ENCODE measurements at places on chromosomes 12 and 14. TPM values are rescaled to one million over a fixed set of nuclear protein-coding genes. Genes with fewer than 3 reads are reported as not detected.
A peak's percentile ranks its signal among the peaks of the same experiment; 100 is the strongest.

The ACYP1 gene
- total RNA-seq: 24.5 TPM

The LIN7A gene
- total RNA-seq: not detected

DNA sequence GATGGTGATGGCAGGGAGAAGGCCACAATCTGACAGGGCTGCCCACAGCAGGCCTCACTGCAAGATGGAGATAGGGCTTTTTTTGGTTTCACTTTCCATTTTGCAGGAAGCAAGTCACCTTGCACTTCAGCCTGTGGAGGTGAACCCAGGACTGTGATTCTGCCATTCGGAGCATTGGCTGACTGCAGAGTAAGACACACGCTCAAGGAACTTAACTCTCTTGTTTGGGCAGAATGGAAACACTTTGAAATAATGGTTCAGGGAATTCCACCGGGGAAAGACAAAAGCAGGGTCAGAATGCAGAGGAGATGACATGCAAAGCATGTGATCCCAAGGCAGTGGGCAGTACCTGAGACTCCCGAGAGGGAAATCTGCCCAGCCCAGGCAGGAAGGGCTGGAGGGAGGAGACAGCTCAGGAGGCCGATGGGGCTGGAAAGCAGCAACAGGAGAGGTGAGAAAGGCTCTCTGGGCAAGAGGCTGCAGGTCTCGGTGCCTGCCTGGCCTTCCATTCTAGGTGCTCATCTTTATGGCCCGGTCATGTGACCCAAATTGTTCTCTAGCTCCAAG, 58.7 kb upstream of the PRMT8 start:
- DNase-seq: no peak
- peaks cover 17% of the 10 kb centered on the region for H3K4me1 ChIP-seq
- H3K27me3 ChIP-seq: peaks cover 11% of the 10 kb centered on the region
- no peak overlapping the region for H3K27ac ChIP-seq

GRCh38 chr12:2290091-2290490, 237.3 kb downstream of the CACNA1C start:
- H3K27me3 ChIP-seq: peaks cover 18% of the 10 kb centered on the region
- no peak overlapping the region for H3K27ac ChIP-seq
- DNase-seq: no peak
- H3K4me1 ChIP-seq: peaks cover 14% of the 10 kb centered on the region

GRCh38 chr12:20492251-20492760, 124.0 kb downstream of the PDE3A start:
- no peak overlapping the region for H3K4me3 ChIP-seq
- no peaks in the 10 kb centered on the region for H3K36me3 ChIP-seq
- no peaks in the 10 kb centered on the region for H3K27me3 ChIP-seq
- no peaks in the 10 kb centered on the region for H3K4me1 ChIP-seq
- no peak for DNase-seq
- no peak overlapping the region for H3K27ac ChIP-seq

DNA sequence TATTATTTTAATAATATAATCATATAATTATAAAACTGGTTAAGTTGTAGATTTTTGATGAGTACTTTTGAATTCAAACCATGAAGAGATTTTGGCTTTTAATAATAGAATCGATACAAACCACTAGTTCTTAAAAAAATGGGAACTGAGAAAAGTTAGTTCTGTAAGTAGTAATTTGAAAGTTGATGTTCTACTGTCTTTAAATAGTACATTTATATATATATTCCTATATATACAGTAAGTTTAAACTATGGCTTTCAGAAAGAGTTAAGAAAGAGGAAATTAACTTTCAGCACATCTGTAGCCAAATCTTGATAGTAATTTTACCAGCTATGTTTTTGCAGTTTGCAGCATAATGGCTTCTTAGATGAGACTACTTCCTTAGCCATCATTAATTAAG, 7.8 kb downstream of the LRRK2 start:
- H3K4me3 ChIP-seq: no peak overlapping the region
- H3K27me3 ChIP-seq: peaks cover 15% of the 10 kb centered on the region
- no peaks in the 10 kb centered on the region for H3K36me3 ChIP-seq
- no peak for DNase-seq
- H3K4me1 ChIP-seq: no peaks in the 10 kb centered on the region
- H3K27ac ChIP-seq: no peak overlapping the region

DNA sequence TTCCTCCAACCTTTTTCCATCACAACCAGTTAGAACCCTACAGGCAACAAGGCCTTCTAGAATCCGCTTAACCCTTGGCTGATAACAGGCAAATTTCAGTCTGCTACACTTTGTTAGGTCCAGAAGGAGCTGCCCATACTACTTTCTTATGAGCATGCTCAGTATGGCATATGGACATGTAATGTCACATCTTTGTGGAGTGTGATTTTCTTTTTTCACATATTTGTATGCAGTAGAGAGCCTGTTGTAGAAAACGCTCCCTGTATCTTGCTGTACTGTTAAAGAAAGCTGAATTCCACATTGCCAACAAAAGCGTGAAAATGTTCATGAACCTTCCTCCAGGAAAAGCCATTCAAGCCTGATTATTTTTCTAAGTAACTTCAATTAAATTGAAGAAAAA, 196.5 kb downstream of the SLC41A2 start:
- H3K27ac ChIP-seq: no peak overlapping the region
- no peaks in the 10 kb centered on the region for H3K27me3 ChIP-seq
- no peak for DNase-seq
- peaks cover 11% of the 10 kb centered on the region for H3K4me1 ChIP-seq
- H3K4me3 ChIP-seq: no peak overlapping the region
- H3K36me3 ChIP-seq: peaks cover 21% of the 10 kb centered on the region

- peaks cover 5% of the 10 kb centered on the region for H3K4me1 ChIP-seq
- no peaks in the 10 kb centered on the region for H3K36me3 ChIP-seq
- peaks cover 52% of the 10 kb centered on the region for H3K27me3 ChIP-seq
- no peak for DNase-seq
- no peak overlapping the region for H3K4me3 ChIP-seq
Observed at GRCh38 chr12:100715976-100716944, 78.3 kb upstream of the ANO4 start.

The RIPK3 gene
- 35.8 TPM for total RNA-seq

The IPO4 gene
- 24.8 TPM for total RNA-seq

DNA sequence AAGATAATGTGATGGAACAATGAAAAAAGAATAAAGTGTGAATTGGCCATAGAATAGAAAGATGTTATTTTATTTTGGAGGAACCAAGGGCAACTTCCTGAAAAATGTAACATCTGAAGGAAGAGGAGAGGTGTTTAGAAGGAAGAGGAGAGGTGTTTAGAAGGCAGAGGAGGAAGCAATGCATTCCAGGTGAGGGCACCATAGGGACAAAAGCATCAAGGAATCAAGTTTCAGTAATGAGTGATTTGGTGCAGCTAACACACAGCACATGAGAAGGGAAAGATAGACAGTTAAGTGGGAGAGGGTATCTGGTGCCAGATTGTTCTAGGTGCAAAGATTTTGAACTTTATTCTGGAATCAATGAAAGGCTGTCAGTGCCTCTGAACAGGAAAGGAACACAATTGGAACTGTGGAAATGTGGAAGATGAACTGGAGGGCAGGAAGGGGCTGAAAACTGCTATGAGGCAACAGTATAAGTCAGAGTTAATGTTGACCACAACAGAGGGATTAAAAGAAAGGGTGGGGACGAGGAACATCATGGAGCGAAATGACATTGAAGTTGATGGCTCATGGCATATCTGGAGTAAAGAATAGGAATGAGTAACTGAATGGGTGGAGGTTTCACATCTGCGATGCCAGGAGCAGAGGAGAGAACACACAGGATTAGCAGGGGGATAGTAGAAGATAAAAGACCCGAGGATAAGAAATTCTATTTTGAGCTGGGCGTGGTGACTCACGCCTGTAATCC, 326.6 kb downstream of the LRIG3 start:
- DNase-seq: no peak
- no peaks in the 10 kb centered on the region for H3K4me1 ChIP-seq
- H3K27ac ChIP-seq: no peak overlapping the region
- no peak overlapping the region for H3K4me3 ChIP-seq
- no peaks in the 10 kb centered on the region for H3K27me3 ChIP-seq
- no peaks in the 10 kb centered on the region for H3K36me3 ChIP-seq

The LYSET gene
- 21.7 TPM for total RNA-seq

The ST8SIA1 gene
- total RNA-seq: 1.7 TPM

The BCL2L2 gene
- total RNA-seq: 4.2 TPM

The KCNC2 gene
- not detected for total RNA-seq

The SERPINA9 gene
- total RNA-seq: not detected

The SMOC1 gene
- not detected for total RNA-seq

- H3K36me3 ChIP-seq: peaks cover 65% of the 10 kb centered on the region
- no peak overlapping the region for H3K27ac ChIP-seq
- H3K4me3 ChIP-seq: no peak overlapping the region
- no peak for DNase-seq
- H3K4me1 ChIP-seq: peaks cover 13% of the 10 kb centered on the region
- no peaks in the 10 kb centered on the region for H3K27me3 ChIP-seq
Observed at GRCh38 chr12:120500581-120500980, 4.7 kb downstream of the DYNLL1 start.

DNA sequence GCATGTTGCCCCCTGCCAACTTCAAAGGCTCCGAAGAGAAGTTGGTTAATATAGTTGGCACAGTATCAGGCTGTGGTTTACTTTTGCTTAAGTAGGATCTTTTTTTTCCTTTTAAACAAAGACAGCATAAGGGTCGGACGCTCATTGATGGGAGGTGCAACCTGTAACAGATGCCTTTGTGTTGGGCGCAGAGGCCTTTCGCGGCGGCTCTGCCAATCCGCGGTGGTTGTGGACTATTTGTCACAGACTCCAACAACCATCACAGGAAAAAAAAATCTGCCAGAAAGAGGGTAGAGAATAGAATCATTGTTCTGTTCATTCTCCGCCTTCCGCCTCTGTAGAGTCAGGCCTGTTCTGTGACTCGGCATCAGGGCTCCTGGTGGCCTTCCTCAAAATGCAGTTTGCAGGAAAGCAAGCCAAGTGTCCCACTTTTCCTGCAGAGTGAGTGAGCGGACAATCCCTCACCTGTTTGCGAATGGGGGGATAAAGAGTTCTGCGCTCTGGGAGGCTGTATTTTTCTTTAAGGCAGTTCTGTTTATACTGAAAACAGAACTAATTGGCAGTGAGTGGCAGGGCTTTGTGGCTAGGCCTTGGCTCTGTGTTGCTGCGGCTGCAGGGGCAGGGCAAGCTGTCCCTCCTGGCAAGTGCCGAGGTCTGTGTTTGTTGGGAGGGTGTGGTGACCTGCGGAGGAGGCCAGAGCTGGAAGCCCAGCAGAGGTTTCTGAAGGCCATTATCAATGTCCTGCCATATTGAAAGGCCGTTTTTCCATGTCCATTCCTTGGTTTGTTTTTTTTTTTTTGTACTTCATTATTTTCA, 83.0 kb upstream of the PIWIL1 start:
- H3K27ac ChIP-seq: no peak overlapping the region
- no peaks in the 10 kb centered on the region for H3K4me1 ChIP-seq
- no peaks in the 10 kb centered on the region for H3K36me3 ChIP-seq
- H3K4me3 ChIP-seq: no peak overlapping the region

The SNX6 gene
- 81.1 TPM for total RNA-seq

GRCh38 chr12:66119870-66120241, 10.7 kb downstream of the LLPH start:
- H3K4me3 ChIP-seq: no peak overlapping the region
- peaks cover 53% of the 10 kb centered on the region for H3K36me3 ChIP-seq
- H3K27me3 ChIP-seq: no peaks in the 10 kb centered on the region
- H3K27ac ChIP-seq: peak overlapping the region; percentile 0
- H3K4me1 ChIP-seq: peaks cover 11% of the 10 kb centered on the region

DNA sequence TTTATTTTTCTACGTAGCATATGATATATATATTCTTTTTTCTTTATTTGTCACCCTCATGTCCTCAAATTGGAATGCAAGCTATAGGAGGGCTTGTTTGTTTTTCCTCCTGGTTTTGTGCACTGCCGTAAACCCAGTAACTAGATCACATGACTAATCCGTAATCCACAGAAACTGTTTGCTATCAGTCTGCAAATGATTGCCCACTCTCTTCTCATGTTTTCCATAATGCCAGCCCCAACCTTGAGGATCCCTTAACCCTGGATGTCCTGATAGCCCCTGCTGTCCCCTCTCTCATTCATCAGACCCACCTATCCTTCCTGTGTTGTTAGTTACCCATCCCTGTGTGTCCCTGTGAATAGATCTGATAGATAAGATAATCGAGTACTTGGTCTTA, 94.0 kb downstream of the TSPAN9 start:
- no peaks in the 10 kb centered on the region for H3K4me1 ChIP-seq
- H3K27me3 ChIP-seq: peaks cover 10% of the 10 kb centered on the region
- H3K4me3 ChIP-seq: no peak overlapping the region
- H3K36me3 ChIP-seq: no peaks in the 10 kb centered on the region
- DNase-seq: no peak
- H3K27ac ChIP-seq: no peak overlapping the region

The CYP46A1 gene
- 0.44 TPM for total RNA-seq

The ADCY6 gene
- total RNA-seq: not detected

DNA sequence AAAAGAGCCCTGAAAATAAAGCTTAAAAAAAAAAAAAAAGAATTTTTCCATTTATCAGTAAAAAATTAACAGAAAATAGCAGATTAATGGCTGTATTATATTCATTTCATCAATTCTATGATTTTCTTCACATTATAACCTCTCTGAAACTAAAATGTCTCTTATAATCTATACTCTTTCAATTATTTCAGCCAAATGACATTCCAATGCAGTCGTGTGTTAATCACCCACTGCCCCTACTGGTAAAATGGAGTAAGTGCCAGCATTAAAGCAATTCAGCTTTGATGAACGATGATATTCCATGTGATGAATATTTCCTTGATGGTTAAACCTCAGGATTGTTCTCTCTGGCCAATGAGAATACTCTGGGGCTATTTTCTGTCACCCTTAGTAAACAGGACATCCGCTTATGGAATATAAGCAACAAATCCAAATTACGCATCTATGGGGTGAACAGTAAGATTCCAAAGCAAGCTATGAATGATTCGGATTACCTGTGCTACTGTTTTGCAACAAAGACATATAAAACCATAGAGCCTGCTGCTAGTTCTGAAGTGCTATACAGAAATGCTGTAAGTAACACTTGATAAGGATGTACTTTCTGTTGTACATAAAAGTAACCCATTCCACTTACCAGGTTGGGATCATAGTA, 20.3 kb upstream of the SYCP3 start:
- no peaks in the 10 kb centered on the region for H3K27me3 ChIP-seq
- no peaks in the 10 kb centered on the region for H3K36me3 ChIP-seq
- DNase-seq: peak; percentile 35
- no peak overlapping the region for H3K27ac ChIP-seq
- no peak overlapping the region for H3K4me3 ChIP-seq

DNA sequence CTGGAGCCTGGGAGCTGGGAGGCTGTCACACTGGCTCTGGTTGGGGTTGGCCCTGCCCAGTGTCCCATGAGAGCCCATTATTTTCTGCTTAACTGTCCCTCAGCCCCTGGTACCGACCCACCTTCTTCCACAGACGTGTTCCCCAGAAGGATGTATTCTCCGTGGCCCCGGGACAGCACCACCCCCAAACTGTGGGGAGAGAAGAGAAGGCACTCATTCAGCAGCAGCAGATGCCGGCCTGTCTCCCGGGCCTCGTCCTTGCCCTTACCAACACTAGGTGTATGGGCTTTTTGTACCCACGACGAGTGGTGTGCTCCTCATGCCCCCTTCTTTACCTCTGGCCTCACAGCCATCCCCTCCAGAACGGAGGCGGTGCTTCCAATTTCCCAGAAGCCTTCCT, 38.1 kb downstream of the LRTM2 start:
- H3K36me3 ChIP-seq: no peaks in the 10 kb centered on the region
- H3K27ac ChIP-seq: no peak overlapping the region
- DNase-seq: no peak
- no peak overlapping the region for H3K4me3 ChIP-seq
- no peaks in the 10 kb centered on the region for H3K4me1 ChIP-seq
- peaks cover 1% of the 10 kb centered on the region for H3K27me3 ChIP-seq

The SYCP3 gene
- total RNA-seq: 0.71 TPM

The SLC5A8 gene
- not detected for total RNA-seq

- DNase-seq: no peak
- no peaks in the 10 kb centered on the region for H3K27me3 ChIP-seq
- no peaks in the 10 kb centered on the region for H3K4me1 ChIP-seq
- no peak overlapping the region for H3K27ac ChIP-seq
- no peaks in the 10 kb centered on the region for H3K36me3 ChIP-seq
- no peak overlapping the region for H3K4me3 ChIP-seq
Observed at GRCh38 chr14:85063747-85064146, 466.2 kb upstream of the FLRT2 start.

Data from naive thymus-derived CD8-positive, alpha-beta T cell (primary cell).